ENCODE measurements at places on chromosomes 7 and 10.

GRCh38 chr10:79221110-79222051, 125.9 kb upstream of the PPIF start:
- DNase-seq, result peak; percentile 86

DNA sequence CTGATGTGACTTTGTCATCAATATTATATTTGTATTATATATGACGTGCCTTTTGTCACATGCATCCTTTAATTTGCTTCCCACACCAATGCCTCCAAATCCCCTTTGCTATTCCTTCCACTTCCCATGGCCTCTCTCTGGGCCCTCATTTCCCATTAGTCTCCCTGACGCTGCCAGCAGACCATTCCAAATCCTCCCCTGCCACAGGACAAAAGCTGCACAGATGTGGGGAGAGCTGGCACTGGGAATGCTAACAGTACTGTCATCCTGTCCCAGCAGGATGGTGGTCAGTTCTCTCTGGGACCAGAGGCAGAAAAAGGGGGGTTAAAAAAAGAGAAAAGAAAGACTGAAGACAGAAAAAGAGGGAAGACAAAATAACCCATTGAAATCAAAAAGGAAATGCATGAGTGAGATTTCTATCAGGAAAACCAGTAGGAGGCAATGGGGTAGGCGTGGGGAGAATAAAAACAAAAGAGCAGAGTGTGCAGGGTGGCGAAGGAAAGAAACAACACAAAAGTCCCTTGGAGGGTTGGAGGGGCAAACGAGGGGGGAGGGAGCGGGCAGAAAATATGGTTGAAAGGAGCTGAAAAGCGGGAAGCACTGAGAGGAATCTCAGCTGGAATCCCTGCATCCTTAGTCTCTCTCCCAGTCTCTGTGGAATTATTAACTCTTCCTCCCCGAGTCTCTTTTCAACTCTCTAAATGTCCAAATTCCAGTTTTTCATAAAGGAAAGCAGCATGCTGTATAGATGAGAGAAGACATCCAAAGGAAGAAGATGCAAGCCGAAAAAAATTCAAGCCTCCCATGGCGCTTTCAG, 59.2 kb upstream of the PTN start:
- DNase-seq, result no peak

DNA sequence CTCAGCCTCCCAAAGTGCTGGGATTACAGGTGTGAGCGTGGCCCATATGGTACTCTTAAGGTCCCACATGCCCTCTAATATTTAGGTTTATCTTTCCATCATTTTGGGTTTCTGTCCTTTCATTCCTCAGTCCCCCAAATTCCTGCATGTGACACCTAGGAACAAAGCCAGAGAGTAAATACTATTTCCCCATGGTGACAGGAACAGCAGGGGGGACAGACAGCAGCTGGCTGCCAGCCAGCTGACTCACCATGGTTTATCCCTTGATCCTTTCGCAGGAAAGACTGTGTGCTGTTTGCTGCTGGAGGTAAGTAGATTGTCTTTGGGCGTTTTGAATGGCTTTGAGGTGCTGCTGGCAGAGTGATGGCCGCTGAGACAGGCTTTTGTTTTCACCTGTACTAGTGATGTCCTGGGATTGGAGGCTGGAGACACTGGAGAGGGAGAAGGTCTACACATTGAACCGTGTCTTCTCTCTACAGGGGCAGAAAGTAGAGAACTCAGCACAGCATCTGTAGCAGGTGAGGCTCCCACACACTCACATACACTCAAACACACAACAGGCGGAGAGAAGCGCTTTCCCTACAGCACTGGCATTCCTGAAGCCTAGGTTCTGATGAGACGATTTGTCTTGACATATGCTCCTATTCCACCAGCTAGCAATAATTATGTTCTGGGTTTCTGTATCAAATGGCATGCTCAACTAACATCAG, 83.7 kb upstream of the EFCAB10 start:
- DNase-seq, result peak; percentile 52

GRCh38 chr7:136198168-136198567, 221.0 kb upstream of the MTPN start:
- no peak for DNase-seq

DNA sequence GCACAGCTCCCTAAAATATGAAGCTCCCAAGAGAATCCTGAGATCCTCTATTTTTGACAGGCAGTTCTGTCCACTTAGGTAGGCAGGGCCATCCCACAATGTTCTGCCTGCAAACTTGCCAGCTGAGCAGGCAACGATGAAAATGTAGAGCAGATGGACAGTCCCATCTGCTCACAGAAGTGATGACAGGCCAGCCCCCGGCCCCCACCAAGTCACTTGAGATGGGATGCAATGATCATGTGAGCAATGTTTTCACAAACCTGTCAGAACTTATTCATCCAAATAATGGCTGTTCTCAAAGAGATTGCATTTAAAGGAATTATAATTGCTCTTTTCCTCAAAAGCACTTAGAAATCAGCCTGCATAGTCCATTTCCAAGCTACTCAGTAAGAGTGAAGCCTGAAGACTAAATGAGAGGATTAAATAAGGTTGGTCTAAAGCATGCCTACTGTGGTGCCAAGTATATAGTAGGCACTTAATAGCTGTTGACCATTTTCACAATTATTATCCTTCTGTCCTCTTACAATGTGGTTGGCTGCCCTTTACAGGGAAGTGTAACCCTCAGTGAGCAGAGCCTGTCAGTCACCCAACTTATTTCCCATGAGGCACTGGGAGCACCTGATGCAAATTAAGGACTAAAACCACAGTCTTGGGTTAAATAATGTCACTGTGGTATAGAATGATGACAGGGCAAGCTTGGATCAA, 301.2 kb downstream of the FGFR2 start:
- DNase-seq, result no peak

DNA sequence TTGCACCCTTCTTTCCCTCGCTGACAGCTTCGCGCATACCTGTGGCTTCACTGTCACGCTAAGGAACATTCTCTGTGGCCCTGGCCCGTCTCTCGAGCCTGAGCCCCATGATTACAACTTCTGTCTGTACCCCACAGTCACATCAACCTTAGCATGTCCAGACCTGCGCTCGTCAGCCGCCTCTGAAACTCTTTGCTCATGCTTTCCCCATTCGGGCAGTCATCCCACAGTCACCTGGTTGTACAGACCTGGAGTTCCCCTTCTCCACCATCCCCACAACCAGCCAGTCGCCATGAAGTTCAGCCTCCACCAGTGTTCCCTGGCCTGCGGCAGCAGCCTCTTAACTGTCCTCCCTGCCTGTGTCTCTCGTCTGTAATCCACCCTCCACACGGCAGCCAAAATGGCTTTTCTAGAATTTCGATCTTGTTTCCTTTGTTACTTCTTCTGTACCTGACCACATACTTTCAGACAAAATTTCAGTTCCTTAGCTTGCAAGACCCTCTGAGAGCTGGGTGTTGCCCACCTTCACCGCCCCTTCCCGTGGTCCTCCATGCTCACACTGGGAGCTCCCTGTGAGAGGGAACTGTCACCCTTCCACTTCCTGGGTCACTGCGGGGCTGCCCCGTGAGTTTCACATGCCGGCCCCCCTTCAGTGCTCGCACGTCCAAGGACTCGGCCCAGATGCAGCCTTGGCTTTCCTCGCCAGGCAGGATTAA, 229.2 kb downstream of the CELF2 start:
- DNase-seq, result no peak

- no peak for DNase-seq
Observed at GRCh38 chr10:34438741-34439140, 376.4 kb downstream of the PARD3 start.

DNA sequence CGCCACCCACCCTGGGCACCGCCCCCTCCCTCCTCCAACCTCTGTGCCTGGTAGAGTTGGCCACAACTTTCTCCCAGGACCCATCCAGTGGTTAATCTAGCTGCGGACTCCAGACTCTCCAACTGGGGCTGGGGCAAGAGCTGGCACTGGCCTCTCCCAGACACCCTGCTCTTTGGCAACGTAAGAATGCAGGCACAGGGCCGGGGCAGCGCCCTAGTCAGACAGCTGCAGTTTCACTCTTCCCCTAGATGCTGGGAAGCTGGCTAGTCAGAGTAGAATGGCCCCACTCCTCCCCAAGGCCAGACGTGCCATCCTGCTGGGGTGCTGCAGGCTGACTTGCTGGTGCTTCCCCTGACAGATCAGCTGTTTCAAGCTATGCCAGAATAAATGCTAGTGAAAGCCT, 22.1 kb downstream of the HSPA12A start:
- DNase-seq, result peak; percentile 31

- DNase-seq, result no peak
Observed at GRCh38 chr10:78696791-78697395, 371.9 kb upstream of the ZMIZ1 start.

- DNase-seq, result peak; percentile 94
Observed at GRCh38 chr7:149771720-149772240, 1.6 kb downstream of the ZNF467 start.

- no peak for DNase-seq
Observed at GRCh38 chr10:17693009-17693408, 49.1 kb downstream of the STAM start.

DNA sequence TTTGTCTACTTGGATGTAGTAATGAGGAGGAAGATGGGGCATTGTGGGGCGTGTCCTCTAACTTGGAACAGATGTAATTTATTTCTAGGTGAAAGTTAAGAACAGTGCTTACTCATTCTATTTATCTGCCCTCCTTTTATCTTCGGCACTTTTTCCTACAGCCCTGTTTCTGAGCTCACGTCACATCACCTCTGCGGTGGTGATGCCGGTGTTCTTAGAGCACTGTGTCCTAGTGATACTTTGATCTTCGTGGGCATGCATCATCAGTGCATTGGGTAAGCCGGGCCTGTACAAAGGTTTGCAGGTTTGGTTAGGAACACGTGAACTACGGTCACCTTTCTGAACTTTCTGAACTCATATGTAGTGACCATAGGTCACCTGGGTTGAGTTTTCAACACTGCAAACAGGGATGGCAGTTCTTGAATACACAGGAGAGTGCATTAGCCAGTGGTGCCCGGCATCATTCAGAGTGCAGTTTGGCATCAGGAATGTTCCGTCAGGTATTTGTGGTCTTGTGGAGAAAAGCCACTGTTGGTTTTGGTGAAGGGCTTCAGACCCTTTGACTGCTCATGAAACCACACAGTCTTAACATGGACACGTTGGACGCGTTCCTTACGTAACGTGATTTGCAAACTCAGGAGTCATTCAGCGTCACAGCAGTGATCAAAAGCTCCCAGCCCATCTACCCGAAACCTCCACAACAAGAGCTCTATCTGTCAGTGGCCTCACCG, 5.6 kb downstream of the POR start:
- DNase-seq, result no peak

GRCh38 chr7:64945503-64946175, 42.6 kb downstream of the ZNF273 start:
- no peak for DNase-seq

GRCh38 chr7:43646603-43647338, 63.9 kb downstream of the STK17A start:
- no peak for DNase-seq

DNA sequence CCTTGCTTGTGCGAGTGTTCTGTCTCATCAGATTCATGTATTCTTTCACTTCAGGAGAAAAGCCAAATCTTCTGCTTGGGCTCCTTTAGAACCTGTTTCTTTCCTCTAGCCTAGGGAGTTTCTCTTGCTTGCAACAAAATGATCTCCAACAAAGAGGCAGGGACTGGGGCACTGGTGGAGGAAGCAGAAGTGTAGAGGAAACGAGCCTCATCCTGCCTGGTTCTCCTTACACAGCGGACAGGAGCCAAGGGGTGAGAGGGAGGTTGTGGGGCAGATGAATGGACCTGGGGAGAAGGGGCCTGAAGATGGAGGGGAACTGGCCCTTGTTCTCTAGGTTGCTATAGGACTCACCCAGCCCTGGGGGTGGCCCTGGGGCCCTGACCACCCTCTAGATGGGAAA, 141.1 kb downstream of the PKD1L1 start:
- no peak for DNase-seq

- DNase-seq, result no peak
Observed at GRCh38 chr10:62049624-62050345, 148.3 kb downstream of the ARID5B start.

All from body of pancreas (tissue), 4 donors.